ENCODE measurements at places on chromosomes 16 and 17. TPM values are rescaled to one million over a fixed set of nuclear protein-coding genes. Genes with fewer than 3 reads are reported as not detected.

DNA sequence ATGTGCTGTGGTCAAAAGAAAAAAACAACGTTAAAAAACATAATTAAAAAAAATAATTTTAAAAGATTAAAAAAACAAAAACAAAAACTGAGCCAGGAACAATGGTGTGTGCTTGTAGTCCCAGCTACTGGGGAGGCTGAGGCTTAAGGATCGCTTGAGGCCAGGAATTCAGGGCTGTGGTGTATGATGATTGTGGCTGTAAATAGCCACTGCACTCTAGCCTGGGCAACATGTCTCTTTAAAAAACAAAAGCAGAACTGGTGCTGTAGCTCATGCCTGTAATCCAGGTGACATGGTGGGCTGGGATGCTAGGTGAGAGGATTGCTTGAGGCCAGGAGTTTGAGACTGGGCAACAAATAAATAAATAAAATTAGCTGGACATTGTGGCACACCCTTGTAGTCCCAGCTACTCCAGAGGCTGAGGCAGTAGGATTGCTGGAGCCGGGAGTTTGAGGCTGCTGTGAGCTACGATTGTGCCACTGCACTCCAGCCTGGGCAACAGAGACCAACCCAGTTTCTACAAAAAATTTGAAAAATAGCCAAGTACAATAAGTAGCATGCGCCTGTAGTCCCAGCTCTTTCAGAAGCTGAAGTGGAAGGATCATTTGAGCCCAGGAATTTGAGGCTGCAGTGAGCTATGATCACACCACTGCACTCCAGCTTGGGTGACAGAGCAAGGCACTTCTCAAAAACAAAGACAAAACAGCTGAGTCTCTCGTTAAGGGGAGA lies 43.6 kb downstream of the NFATC3 start:
- peak; percentile 42 for DNase-seq

- DNase-seq, result no peak
These were observed 25.3 kb downstream of the CMIP start for GRCh38 chr16:81469710-81470535.

DNA sequence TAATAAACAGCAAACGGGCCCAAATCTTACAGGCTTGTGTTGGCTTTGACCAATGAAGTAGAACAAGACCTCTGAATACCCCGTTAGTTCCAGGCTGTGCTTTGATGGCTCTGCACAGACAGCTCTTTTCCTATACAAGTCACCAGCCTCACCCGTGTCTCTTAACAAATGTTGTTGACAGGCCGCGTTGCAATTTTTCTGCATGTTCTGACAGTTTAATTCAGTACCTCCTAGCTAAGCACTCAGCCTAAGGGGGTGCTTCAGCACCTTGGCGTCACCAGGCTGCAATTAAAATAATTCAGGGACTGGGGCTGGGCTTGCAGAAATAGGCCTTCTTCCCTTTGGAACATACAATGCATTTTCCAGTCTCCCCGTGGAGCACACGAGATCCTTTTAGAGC lies 500.1 kb downstream of the MAF start:
- no peak for DNase-seq

The VASN gene
- 73.5 TPM for total RNA-seq

DNA sequence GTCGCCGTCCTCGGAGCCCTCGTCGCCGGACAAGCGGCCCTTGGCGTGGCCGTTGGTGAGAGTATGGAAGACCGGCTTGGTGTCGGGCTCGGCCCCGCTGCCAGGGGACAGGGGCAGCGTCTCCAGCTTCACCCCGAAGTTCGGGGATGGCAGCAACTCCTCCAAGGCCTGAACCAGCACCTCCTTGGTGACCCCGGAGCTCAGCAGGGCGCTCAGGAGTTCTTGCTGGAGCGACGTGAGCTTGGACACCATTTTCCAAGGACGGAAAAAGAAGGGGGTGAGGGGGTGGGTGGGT lies 279 bp downstream of the HNF1B start:
- no peak for DNase-seq

The HSD11B2 gene
- total RNA-seq, result 0.96 TPM

- no peak for DNase-seq
These were observed 10.9 kb downstream of the JUP start for GRCh38 chr17:41775394-41776226.

DNA sequence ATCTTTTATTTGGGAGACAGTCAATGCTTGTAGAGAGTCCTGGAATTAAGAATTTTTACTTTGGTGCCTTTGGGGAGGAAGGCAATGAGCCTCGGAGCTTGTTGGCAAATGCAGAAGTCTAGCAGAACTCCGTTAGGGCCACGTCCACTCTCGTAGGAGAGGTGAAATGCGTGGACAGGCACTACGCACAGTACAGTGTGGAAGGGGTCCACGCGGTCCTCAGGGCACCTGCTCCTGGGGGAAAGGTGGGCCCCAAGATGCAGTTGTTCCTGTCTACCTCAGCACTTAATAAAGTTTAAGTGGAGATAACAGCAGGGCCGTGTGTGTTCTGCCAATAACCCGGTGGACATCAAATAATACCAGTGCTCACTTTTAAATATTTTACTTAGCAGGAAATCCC lies 1.8 kb downstream of the RAB11FIP3 start:
- no peak for DNase-seq

DNA sequence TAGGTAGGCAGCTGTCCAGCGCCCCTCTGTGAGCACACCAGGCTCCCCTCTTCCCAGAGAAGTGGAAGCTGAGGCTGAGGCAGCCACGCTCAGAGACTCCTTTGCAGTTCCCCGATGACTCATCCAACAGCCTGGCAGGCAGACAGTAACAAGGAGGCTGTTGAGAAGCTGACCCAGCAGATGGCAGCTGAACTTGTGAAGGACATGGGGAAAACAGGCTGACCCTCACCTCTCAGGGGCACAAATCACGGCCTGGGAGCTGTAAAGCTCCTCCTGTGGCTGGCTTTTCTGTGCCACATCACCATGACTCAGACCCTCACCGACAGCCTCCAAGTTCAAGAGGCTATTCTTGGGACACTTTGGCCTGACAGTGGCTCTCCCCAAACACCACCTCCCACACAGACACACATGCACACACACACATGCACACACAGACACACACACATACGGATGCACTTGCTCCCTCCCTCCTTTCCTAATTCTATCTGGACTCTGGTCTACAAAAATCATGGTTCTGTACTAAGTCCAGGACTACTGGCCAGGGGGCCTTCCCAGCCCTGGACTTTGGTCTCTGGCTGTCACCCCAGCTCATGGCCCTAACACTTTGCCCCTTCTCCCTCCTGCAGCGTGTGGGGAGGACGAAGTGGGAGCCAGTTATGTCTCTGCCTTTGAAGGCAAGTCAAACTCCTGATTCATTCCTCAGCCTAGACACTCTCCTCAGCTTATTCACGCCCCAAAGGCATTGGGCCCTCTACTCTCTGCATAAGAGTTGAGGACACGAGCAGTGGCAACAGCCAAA lies 23.2 kb downstream of the MAP3K14 start:
- peak; percentile 89 for DNase-seq

DNA sequence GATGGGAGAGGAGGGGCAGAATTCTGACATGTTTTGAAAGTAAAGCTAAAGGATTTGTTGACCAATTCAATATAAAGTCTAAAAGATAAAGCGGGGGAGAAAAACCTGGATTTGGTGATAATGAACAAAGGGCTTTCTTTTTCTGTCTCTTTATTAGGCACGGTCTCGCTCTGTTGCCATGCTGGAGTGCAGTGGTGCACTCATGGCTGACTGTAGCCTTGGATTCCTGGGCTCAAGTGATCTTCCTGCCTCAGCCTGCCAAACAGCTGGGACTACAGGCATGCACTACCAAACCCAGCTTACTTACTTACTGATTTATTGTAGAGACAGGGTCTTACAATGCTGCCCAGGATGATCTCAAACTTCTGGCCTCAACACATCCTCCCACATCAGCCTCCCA lies 7.5 kb downstream of the CDR2 start:
- no peak for DNase-seq

DNA sequence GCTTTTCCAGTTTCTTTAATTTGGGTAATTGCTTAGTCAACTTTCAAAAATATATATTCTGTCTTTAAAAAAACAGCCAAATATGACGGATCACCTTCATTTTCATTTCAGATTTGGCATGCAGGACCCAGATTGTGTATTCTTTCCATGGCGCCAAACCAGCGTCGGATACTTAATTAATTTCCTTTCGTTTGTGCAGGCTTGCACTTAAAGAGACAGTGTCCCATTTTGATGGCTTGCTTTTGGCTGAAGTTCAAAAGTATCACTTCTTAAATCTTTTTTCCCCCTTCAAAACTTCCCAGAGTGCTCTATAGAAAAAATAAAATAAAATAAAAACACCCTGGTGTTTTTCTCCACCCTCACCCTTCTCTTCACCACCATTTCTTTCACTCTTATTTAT lies 394.5 kb upstream of the SOX9 start:
- DNase-seq, result no peak

The CDK5R1 gene
- total RNA-seq, result 16.0 TPM

- no peak for DNase-seq
These were observed 123.2 kb upstream of the AXIN2 start for GRCh38 chr17:65684631-65685030.
